SK-N-DZ (cell line): ENCODE measurements at places on chromosomes 2 and 18.

- no peak for DNase-seq
Observed at GRCh38 chr2:193847991-193848390, 1653.3 kb upstream of the TMEFF2 start.

DNA sequence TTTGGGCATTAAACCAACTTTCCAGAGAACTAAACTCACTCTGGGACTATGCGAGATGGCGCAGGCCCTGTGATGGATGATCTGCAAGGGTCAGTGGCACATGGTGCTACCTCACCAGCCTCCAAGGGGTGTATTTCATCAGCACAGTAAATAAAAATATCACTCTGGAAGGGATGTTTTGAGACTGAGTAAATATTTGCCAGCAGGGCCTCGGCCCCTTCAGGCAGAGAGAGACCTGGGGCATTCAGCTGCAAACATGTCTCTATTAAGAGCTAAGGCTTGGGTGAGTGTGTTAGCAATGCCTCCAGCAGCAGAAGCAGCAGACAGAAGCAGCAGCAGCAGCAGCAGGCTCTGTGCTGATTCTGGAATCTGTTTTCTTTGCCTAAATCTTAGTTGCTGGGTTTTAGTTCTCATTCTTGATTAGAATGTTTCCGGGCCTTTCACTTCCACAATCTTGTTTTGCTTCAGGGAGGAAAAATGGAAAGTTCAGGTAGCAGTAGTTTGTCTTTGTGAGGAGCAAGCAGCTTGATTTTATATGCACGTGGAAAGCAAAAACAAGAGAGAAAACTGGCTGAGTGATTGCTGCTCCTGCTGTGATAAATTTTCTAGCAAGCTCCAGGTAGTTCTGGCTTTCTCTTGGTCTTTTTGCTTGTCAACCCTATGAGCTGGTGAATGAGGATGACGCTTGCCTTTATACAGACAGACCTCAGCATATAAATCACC is 18.6 kb downstream of the ADCYAP1 start:
- no peak for DNase-seq

- no peak for DNase-seq
Observed at GRCh38 chr18:58511897-58512581, 116.9 kb downstream of the ALPK2 start.

DNA sequence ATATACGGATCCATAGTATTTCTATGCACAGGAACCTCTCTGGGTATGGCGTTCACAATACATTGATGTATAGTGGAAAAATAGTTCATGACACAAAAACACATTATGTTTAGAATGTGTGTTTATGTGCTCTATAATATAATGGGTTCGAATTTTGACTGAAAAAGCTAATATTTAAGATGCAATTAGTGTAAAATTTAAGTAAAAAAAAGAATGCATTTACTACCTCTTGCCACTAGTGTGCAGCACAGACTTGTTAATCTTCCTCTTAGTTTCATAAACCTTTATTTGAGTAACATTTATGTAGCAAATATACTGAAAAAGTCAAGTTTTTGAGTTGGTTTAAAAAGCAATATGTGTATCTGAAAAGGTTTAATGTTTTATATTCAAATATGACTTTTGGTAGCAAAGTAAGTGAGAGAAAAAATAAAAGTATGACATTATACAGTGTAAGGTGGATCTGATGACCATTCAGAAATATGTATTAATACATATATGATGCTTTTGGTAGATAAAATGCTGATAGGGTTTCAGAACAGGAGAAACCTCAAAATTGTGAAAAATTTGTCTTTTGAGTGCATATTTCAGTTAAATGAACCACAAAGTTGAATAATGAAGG is 49.4 kb downstream of the CCDC102B start:
- DNase-seq: peak; percentile 47

DNA sequence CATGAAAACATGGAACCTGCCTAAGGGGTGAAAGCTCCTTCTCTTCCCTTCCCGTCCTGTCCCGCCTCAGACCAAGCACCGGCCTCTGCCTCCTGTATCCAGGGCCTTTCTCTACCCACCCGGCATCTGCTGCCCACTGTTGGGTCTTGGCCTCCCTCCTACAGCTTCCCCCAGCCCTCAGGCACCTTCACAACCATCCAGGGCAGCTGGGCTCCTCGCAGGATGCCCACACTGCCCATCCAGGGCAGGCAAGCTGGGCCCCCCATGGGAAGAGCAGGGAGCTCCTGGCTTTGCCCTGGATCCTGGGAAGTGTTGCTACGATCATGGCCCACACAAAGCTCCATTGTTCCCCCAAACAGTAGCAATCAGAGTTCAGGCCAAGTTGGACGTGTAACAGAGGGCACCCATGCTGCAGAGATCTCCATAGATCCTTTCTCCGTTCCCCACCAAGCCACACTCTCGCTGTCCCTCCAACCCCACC is 206.6 kb downstream of the NDUFA10 start:
- DNase-seq: no peak
